ENCODE measurements at places on chromosomes 6 and 20. TPM values are rescaled to one million over a fixed set of nuclear protein-coding genes. Genes with fewer than 3 reads are reported as not detected.

DNA sequence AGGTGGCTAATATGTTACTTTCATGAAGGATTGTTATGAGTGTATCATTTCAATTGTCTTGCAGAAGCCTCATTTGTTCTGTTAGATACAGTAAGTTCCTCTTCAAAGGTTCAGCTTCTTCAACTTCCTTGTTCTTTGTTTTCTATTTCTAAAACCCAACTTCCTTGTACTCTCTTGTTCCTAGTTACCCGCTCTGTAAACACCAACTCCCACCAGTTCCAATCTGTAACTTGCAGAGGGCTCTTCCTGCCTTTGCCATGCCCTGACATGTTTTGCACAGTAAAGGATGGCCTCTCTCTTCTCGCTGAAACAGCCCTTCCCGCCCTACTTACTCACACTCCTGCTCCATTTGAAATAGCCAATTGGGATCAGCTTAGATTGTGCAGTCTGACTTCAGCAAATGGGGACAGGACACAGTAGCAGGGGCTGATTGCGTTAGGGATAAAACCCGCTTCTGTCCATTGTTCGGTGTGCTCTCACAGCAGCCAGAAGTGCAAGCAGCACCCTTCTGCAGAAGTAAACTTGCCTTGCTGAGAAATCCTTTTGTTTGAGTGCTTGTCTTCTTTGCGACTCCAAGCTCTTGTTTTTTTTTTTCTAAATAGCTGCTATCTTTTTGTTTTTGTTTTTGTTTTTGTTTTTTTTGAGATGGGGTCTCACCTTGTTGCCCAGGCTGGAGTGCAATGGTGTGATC, 45.9 kb upstream of the POU5F1 start:
- no peak for DNase-seq

DNA sequence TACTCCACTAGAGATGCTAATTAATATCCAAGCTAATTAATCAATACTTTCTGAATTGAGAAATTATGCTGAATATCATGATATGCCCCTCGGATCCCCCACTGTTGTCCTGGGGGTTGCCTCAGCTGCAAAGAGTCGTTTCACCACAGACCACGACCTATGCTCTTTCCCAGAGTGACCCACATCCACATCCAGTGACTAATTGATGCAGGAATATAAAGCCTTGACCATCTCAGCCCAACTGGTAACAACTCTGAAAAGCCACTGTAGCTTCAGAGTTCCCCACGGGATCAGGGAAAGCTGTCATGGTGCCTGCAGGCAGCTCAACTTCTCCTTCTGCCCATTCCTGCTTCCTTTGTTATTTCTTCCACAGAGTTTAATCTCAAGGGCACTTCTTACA, 116.9 kb downstream of the RWDD2A start:
- peak; percentile 62 for DNase-seq

GRCh38 chr20:21002486-21002885, 103.7 kb downstream of the LINC00237 start:
- peak; percentile 25 for DNase-seq

- peak; percentile 66 for DNase-seq
Measured at GRCh38 chr6:139540276-139540675, 165.8 kb upstream of the CITED2 start.

FABP7 gene
- not detected for total RNA-seq

DNMT3B gene
- 1.5 TPM for total RNA-seq

All from myocyte (in vitro differentiated cells).